ENCODE measurements at places on chromosomes 11 and 22.

DNA sequence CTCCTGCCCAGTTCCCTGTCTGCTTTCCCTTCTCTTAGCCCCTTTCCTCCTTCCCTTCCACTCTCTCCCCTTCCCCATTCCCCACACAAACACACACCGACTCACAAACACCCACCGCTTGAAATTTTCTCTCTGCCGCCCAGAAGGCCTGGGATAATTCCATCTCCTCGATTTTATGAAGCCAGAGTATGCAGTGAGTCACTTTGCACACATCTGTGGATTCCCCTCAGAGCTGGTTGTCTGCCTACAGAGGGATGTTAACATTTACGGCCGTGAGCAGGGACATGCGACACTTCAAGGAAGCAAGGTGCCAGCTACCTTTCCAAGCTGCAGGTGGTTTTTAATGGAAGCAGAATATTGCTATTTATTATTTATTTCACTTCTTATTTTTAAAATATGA lies 332.0 kb downstream of the TENM4 start:
- no peak for DNase-seq

DNA sequence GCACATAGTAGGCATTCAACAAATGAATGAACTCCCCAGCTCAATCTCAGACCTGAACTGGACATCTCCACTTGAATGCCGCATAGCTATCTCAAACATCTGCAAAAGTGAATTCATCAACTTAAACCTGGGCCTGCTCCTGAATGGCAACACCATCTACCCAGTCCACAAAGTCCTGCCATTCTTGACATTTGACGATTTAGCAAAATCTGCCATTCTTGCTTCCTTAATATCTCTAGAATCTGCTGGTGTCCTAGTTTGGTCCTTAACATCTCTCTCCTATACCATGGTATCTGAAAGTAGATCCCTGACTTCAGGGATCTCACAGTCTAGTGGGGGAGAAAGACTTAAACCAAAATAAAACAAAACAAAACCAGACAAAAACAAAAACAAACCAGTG lies 12.4 kb upstream of the HPX start:
- DNase-seq: no peak

- DNase-seq: no peak
Measured at GRCh38 chr11:46564459-46564858, 29.4 kb downstream of the AMBRA1 start.

GRCh38 chr11:29527391-29527936 lies 489.4 kb downstream of the KCNA4 start:
- no peak for DNase-seq

DNA sequence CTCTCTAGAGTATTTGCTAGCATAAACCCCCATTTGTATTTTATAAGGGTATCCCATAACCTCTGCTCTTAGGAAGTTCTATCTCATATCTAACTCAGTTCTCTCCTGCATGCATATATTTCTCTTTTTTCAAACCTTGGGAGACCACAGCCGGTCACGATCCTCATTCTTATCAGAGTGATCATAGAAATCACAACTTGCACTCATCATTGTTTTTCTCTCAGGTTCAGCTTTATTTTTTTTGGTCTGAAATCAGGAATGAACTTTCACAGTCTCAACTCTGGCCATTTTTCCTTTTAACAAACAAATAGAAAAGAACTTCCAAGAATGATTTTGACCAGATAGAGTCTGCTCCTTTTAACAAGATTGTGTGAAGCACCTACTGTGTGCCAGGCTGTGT lies 98.6 kb upstream of the BLID start:
- no peak for DNase-seq

GRCh38 chr11:128174465-128175291 lies 412.7 kb downstream of the ETS1 start:
- no peak for DNase-seq

DNA sequence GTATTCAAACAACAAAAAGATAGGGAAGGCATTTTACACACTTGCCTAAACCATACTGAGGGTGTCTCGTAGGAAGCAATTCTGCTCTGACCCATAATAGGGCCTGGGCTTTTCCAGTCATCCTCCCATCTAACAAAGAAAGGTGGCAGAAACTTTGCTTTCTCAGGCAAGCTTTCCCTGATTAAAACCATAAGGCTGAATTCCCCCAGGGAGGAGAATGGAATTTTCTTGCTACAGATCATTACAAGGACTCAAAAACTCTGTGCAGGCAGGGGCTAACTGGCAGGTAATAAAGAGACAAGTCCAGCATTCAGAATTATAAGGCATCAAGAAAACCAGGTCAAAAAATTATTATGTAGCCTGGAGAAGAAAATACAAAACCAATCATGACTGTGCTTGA lies 90.4 kb downstream of the RBFOX2 start:
- no peak for DNase-seq

DNA sequence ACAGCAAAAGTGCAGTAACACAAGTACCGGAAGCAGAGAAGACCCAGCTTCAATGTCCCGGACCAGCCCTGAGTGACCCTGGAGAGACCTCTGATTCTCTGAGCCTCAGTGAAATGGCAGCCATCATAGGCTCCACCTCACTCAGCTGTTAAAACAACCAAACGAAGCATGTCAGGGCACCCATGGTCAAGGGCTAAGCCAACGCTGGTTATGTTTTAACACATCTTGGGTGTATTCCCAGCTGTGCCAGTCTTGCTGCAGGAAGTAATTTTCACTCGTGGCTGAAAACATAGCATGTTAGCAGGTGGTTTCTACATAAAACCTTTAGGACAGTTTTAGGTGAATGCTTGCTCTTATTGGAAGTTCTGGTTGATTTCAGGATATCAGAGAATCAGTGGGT lies 30.9 kb downstream of the LMO2 start:
- no peak for DNase-seq

GRCh38 chr11:103862094-103862801 lies 174.2 kb upstream of the DDI1 start:
- no peak for DNase-seq

GRCh38 chr11:86066657-86067008 lies 2.3 kb downstream of the PICALM start:
- DNase-seq: no peak

DNA sequence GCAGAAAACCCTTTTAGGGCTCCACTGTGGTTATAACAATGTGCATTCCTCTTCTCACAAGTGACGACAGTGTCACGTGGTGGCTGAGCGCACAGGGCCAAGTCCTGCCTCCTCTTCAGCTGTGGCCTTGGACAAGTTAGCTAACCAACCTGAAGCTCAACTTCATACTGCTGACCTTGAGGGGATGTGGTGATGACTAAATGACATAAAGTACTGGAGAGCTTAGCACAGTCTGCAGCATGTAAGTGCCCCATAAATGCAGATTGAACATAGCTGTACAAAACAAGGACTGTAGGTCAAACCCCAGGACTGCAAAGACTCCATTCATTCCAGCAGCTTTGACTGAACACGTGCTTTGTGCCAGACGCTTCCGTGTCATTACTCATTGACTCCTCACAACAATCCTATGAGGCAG lies 20.1 kb upstream of the MRGPRX2 start:
- no peak for DNase-seq

DNA sequence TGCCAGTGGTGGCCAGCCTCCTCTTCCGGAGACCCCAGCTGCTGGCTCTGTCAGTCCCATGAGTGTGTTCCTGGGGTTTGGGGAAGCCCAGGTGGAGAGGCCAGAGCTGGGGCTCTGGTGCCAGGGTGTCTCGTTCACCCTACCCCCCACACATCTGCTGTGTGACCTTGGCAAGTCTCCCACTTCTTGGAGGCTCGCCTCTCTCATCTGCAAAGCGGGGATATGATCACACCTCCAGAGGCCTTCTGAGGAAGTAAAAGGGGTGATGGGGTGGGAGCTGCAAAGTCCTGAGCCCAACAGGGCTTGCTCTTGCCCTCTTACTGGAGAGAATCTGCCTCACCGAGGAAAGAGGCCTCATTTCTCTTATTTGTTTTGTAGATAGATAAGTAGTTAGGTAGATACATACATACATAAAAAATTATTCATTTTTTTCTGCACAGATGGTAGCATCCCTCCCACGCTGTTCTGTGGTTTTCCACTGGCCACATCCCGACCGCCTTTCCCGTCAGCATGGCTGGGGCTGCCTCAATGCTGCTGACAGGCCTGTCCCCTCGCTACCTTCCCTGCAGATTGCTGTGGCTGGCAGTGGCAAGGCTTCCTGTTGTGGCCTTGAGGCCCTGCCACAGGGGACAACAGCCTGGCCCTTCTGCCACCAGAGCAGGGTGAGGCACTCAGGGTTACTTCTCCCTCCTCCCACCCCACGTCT lies 23.9 kb downstream of the MYO7A start:
- DNase-seq: no peak

- no peak for DNase-seq
Measured at GRCh38 chr11:2826679-2827056, 58.9 kb downstream of the CDKN1C start.

GRCh38 chr11:31794548-31794947 lies 16.6 kb downstream of the PAX6 start:
- DNase-seq: no peak

DNA sequence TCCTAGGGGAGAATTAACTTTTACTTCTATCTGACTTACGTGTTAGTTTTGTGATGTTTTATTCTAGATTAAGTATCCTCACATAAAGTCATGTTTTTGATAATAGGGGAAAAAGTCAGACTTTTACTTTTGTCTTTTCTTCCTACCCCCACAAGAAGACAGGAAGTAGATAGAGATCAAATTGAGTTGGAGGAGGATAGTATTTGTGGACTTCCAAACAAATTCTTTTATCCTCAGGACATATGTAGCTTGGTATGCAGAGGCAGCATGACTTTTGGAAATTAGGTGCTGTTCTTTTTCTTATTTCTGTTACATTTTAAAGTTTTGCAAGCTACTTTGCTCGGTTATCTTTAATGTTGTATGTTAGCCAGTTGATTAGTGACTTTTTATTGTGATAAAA lies 61.4 kb downstream of the MTMR3 start:
- DNase-seq: no peak

DNA sequence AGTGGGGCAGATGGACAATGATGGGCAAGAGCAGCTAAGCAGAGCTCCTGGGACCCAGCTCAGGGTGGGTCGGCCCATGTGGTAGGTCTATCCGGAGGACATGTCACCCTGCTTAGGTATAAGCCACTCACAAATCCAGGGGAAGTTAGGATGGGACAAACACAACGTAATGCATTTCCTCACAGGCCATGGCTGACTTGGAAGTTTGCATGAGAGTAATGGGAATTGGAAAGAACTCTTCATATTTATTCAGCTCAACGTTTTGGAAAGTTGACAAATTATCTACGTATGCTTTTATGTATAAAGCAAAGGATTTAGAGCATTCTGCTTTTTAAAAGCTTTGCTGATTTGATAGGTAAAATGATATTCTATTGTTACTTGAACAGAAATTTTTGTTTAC lies 74.9 kb downstream of the SMCO4 start:
- DNase-seq: no peak

- DNase-seq: no peak
Measured at GRCh38 chr11:34754171-34754823, 133.4 kb downstream of the EHF start.

DNA sequence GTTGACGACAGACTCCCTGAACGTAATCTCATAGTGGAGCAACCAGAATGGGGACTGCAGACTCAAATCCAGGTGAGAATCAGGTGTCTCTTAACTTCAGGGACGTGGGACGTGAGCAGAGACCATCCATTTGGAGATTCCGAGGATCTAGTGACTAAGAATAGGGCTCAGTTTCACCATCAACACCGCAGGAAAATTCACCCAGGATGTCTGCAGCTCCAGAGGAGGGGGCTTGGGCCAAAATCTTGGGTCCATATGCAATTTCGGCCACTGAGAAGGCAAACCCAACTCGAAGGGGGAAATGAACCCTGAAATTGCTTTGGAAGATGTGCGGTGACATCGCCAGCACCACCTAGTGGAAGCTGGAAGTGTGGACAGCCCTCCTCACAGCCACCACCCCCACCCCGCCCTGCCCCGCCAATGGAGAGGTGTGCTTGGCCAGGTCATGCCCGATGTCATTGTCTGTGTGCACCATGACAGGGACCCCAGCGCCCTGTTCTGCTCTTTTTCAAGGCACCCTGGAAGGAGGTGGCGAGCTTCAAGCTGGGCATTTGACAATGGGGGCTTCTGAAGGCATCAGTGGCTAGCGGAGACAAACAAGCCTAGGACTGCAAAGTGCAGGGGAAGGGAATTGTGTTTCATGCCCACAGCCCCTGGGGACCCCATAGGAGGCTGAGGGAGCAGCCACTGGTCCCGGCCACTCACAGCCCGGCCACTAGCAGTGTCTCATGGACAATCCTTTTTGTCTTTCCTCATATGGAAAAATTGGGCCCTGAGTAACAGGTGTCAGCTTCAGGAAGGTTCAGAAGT lies 24.8 kb downstream of the APOL1 start:
- peak; percentile 85 for DNase-seq

- DNase-seq: no peak
Measured at GRCh38 chr11:62553839-62554361, 7.3 kb upstream of the AHNAK start.

DNA sequence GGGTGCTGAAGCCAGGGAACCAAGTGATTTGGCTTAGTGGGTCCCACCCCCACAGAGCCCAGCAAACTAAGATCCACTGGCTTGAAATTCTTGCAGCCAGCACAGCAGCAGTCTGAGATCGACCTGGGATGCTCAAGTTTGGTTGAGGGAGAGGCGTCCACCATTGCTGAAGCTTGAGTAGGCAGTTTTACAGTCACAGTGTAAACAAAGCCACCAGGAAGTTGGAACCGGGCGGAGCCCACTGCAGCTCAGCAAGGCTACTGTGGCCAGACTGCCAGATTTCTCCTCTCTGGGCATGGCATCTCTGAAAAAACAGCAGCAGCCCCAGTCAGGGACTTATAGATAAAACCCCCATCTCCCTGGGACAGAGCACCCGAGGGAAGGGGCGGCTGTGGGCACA lies 424.1 kb upstream of the TENM4 start:
- DNase-seq: no peak

- DNase-seq: no peak
Measured at GRCh38 chr11:42593441-42593840, 718.4 kb upstream of the API5 start.

GRCh38 chr11:62242021-62242420 lies at the start of gene SCGB1D2:
Gene SCGB1D2, plus strand, starts transcription at chr11:62242239. Its CDS starts 69 bp downstream, at chr11:62242308.
- DNase-seq: no peak

GRCh38 chr11:126313826-126314225 lies 10.0 kb downstream of the DCPS start:
- DNase-seq: peak; percentile 18

GRCh38 chr11:17244046-17244445 lies 32.5 kb upstream of the NUCB2 start:
- no peak for DNase-seq

- no peak for DNase-seq
Measured at GRCh38 chr11:83572581-83573496, 286.7 kb upstream of the CCDC90B start.

DNA sequence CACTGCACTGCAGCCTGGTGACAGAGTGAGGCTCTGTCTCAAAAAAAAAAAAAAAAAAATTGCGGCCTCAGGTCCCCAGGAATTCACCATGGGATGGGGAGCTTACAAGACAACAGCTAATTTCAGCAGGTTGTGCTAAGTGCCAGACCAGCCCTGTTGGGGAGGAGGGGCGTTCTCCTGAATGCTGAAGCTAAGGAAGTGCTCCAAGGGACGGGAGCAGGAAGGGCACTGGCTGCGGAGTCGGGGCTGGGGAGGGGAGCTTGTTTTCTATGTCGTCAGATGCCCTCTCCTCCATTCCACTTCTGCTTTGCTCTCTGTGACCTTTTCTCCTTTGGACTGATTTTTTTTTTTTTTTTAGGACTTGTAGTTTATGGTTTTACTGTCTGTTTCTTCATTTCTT lies 4.5 kb downstream of the ADAMTS15 start:
- no peak for DNase-seq

GRCh38 chr11:120524536-120525085 lies 13.1 kb downstream of the GRIK4 start:
- DNase-seq: peak; percentile 58

- DNase-seq: no peak
Measured at GRCh38 chr11:11786771-11787170, 55.0 kb upstream of the USP47 start.

- peak; percentile 59 for DNase-seq
Measured at GRCh38 chr11:64529559-64530520, 61.2 kb upstream of the SLC22A12 start.

Measured in spleen (tissue), 13 donors.